ENCODE measurements at places on chromosomes 6 and 20.

DNA sequence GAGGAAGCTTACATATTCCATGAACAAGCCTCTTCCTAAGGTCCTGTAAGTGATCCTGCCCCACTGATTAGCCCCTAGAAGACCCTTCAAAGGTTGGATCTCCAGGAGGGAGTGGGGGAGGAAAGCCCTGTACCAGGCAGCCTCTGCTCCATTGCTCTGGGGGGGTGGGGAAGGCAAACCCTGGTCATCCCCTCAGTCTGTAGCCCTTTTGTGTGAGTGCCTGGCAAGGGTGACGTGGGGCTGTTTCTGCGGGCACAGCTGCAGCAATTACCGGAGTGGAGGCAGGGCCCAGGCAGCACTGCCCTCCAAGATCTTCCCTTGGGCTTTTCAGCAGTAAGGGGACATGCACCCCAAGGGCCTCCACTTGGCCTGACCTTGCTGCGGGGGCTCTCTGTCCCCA, at the start of gene MOG:
TSS of gene MOG (plus strand) at position 295 of the 400 bp plus-strand sequence. CDS start 118 bp downstream, outside the sequence.
- no peak for DNase-seq

DNA sequence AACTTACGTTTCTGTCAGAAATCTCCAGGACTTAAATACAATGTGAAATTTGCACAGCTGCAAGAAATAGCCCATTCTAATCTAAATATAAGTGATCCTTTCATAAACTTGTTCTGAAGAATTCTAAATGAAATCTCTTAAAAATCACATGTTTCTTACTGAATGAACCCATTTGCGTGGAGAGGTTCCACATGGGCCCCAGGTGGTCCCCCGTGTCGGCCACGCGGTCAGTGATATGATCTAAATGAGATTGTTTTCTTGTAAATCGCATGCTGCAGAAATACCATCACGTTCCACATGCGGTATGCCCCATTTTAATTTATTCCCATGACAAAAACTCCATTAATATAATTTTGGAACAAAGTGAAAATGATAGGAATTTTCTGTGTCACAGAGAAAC, 818.9 kb upstream of the SLC35B3 start:
- DNase-seq: no peak

GRCh38 chr20:4021906-4022305, 6.5 kb upstream of the RNF24 start:
- no peak for DNase-seq

DNA sequence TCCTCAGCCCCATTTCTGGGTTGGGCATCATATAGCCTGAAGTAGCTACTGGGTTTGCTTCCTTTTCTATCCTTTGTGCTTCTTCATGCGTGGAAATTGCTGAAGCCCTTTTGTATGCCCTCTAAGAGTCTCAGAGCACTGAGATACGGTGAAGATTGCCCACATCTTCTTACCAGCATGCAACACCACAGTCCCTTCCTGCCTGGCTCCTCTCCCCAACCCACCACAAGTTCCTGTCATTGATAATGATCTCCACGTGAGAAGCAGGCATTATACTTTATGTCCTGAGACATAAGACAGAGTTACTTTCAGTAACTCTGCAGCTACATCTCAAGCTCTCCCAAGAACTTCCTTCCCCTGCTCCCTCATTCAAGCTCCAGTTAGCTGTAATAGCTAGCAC, 15.8 kb upstream of the PLCB4 start:
- DNase-seq: no peak

DNA sequence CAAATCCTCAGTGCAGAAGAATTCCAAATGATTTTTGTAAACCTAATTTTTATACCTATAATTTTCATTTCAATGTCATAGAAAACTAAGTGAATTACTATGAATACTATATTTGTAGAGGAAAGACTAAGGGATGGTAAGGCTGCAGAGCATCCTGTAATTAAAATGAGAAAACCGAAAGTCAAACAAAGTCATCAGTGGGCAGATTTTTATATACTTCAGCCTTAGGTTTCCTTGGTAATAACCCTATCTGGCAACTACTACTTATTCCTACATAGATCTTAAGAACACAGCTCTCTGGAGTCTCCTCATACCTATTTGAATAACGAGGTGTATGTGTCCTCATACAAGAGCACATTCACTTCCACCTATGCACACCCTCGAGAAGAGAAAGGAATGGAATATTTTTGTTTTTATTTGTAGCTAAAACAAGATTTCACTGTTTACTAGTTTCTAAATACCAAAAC, 117.9 kb upstream of the SGK1 start:
- DNase-seq: no peak

DNA sequence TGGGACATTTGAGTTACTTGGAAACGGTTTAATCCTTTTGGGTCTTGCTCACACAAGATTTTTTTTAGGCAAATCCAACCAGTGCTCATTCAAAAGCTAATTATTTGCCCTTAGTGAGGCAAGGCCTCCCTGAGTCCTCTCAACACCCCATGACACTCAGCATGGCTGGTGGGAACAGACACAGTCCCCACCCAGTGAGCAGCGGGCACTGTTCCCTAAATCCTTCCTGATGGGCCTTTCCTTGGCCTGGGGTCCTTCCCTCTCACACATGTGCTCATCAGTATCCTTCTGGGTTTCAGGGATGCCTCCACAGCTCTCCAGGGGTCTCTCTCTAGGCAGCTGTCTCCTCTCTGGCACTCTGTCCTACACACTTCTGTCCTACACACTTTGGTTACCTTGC, 28.0 kb downstream of the PLAGL2 start:
- no peak for DNase-seq

- DNase-seq: no peak
Measured at GRCh38 chr6:107066697-107067659, 39.0 kb downstream of the MTRES1 start.

GRCh38 chr20:50409495-50409894, 100.7 kb upstream of the PTPN1 start:
- peak; percentile 79 for DNase-seq

- DNase-seq: no peak
Measured at GRCh38 chr20:6908673-6909072, 141.2 kb downstream of the BMP2 start.

- DNase-seq: no peak
Measured at GRCh38 chr6:108945681-108946159, 97.5 kb downstream of the ARMC2 start.

GRCh38 chr6:168438783-168439520, 2.0 kb upstream of the SMOC2 start:
- no peak for DNase-seq

DNA sequence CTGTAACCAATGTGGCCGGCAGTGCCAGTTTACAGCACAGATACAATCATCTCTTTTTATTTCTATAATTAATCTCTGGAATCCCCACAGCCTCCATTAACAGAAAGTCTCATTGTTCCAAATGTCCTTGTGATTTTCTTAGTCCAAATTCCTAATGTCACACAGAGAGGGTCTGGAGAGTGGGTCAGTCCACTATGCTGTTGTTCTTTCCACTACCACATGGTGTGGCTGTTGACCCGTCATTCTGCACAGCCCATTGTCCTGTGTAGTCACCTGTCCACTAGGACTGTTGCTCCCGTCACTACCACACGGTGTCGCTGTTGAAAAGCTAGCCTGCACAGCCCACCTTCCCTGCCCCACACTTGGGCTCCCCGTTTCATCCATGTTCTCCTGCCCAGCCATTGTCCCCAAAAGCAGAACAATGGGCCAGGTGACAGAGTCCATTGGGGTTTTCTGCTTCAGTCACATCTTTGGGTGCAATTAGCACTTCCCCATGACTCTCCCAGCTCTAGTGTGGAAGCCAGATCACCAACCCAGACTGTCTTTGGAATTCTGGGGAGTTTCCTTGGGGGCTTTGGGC, 8.6 kb upstream of the LBP start:
- DNase-seq: peak; percentile 29

GRCh38 chr6:1136827-1137226, 175.1 kb upstream of the FOXQ1 start:
- DNase-seq: no peak

- peak; percentile 74 for DNase-seq
Measured at GRCh38 chr6:157761331-157761921, 61.6 kb upstream of the SNX9 start.

- DNase-seq: no peak
Measured at GRCh38 chr20:32569380-32570305, 15.5 kb downstream of the NOL4L start.

DNA sequence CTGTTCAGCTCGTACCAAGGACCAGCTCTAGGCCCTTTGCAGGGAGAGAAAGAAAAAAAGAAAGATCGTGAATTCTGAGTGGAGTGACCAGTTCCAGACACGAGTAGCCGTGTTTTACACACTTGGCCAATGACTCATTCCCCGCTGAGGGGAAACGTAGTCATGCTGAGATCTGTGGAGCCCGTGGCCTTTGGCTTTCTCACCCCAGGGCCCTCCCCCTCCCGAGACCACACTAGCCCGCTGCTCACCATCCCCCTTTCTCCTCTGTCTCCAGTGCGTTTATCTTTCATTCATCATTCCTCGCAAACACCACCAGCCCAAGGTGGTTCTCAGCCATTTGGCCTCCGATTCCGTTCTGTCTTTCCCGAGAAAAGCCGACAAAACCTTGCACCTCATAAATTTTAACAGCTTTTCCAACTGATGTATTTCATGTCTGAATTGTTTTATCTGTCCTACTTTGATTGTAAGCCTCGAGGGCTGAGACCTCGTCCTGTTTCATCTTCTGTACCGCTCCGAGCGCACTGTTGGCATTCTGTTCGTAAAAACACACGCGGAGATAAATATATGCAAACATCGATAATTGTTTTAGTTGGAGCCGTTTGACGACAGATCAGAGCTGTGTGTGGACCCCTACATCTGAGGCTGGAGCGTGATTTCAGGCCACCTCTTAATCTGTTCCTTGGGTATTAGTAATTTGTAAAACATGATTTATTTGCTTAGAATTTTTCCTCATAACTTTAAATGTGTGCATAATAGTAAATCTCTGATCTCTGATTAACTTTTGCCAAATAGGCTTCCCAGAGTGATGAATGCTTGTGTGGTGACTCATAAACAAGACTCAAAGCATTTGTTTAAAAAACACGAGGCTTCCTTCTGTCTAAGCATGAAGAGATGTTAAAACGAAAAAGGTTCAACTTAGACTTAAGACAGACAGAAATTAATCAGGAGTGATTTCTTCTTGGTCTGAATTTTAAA, 336.6 kb downstream of the CDH4 start:
- DNase-seq: no peak

- no peak for DNase-seq
Measured at GRCh38 chr6:17385660-17386059, 7.7 kb upstream of the CAP2 start.

DNA sequence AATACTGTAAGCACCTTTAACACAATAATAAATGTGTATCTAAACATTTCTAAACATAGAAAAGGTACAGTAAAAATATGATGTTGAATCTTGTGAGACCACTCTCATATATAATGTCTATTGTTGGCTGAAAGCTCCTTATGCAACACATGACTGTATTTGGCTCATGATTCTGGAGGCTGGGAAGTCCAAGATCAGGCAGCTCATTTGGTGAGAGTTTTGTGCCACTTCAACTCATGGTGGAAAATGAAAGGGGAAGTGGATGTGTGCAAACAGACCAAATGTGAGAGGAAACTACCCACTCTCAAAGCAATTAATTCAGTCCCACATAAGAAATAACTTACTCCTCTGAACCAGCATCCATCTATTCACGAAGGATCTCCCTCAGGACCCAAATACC, 257.7 kb upstream of the OPRM1 start:
- DNase-seq: no peak

DNA sequence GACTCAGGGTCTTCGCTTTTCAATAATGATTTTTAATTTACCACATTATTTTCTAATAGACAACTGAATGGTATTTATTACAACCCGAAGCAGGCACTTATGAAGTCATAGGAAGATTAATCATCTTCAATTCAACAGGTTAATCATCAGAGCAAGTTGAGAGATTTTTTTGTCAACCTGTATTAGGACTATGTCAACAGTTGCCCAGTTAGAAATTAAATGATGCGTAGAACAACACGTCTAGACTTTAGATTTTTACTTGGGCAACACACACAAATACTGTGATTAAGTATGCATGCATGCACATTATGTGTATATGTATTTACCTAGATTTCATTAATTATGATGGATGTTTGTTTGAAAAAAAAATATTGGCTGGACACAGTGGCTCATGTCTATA, 4.3 kb downstream of the ILRUN start:
- DNase-seq: no peak

DNA sequence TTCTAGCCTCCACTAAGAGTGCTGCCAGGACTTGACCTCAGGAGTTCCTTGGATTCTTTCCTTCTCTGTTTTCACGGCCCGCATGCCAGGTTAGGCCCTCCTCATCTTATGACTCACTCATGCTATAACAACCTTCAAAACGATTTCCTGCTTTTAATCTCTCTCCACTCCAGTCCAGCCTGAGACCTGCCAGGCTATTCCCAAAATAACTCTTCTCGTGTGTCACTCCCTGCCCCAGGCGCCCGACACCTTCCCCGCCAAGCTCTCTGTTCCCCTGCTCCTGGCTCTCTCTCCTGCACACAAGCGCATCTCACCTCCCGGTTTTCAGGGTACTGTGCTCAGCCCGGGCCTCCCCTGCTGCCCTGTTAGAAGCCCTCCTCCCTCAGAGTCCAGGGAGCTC, 64.1 kb upstream of the RPS6KA2 start:
- no peak for DNase-seq

DNA sequence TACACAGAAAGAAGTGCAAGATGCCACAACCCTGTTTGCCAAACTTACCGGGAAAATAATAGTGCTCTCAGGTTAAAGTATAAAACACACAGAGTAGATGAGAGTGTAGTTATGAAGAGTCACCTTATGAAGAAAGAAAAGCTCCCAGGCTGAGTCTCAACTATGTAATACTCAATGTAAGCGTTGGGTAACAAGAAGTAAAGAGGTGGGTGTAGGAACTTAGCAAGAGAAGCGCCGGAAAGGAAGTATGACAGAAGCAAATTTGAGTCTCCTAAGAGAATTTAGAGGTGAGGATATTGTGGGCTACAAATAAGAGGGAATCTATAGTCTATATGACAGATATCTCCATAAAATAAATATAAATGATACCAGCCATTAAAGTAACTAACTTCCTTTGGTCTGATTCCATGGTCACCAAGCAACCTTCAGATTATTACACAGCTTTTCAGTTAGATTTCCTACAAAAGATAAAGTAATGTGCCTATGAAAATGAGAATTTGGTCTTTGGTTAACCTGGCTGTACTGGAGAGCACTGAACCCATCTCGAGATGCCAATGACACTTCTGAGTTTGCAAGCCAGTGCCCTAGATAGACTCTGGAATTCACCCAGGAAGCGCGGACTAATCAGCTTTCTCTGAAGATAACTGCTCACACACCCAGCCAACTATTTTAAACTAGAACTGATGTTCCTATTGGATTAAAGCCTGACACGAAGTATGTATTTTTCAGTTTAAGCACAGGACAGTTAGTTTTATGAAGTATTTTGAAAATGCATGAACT, 1.8 kb downstream of the TUBE1 start:
- DNase-seq: peak; percentile 33

DNA sequence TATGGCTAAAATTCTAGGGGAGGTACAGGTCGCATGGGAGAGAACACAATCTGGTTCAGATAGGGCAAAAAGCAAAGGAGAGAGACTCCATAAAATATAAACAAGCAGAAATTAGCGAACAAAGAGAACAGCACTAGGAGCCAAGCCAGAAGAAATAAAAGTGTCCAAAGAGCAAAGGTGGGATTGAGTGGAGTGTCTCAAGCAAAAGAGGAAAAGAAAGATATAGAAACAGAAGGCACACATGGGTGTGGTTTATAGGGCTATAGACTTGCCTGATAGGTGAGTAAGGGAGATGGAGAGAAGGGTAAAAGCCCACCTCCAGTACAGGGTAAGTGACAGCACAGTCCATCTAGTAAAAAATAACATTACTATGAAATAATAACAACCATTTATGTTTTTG, 36.5 kb upstream of the IRAK1BP1 start:
- no peak for DNase-seq

- DNase-seq: peak; percentile 70
Measured at GRCh38 chr6:83514866-83515466, 2.6 kb downstream of the PRSS35 start.

- no peak for DNase-seq
Measured at GRCh38 chr6:150541576-150541975, 58.1 kb upstream of the PLEKHG1 start.

Data from suppressor macrophage (primary cell).